NCI-H1417 treated with DMSO at 0.1 percent for 48 hours (cell line): ENCODE measurements at places on chromosomes 2 and 18.

DNA sequence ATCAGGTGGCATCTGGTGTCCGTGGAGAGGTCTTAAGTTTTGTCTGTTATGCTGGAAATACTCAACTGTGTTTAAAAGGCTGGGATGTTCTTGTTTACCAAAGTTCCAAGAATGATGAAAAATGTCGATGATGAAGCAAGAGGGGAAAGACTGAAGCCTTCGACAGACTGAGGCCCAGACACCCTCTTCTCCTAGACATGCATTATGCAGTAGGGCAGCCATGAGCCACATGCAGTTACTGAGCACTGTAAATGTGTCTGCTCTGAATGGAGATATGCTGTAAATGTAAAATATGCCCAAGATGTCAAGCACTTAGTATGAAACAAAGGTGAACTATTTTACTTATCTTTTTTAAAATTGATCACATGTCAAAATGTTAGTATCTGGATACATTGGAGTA lies 163.1 kb downstream of the GALNT14 start:
- DNase-seq, result no peak

- no peak for DNase-seq
Measured at GRCh38 chr2:20573620-20574422, 77.1 kb downstream of the HS1BP3 start.

GRCh38 chr2:151087377-151087776 lies 174.3 kb downstream of the RBM43 start:
- no peak for DNase-seq

DNA sequence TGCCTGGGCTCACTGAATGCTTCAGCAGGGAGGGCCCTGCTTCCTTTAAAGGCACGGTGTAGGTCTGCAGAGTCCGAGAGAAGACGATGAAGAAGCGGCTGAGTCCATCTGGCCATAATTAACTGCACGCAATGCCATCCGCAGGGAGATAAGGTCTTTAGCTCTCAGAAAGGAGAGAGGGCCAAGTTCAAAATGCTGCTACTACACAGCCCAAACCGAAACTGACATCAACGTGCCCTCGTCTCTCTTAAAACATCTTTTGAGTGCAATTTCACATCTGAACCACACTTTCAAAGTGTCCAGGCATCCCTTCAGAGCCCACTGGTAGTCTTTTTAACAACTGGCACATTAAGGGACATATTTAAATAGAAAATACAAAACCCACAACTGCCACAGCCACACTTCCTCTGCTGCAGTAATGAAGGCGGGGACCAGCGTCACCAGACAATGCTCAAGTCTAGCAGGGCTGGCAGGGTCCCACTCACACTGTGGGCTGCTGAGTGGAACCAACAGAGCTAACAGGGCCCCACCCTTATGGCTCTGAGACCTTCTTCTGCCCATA lies 35.8 kb downstream of the ST3GAL5 start:
- no peak for DNase-seq

DNA sequence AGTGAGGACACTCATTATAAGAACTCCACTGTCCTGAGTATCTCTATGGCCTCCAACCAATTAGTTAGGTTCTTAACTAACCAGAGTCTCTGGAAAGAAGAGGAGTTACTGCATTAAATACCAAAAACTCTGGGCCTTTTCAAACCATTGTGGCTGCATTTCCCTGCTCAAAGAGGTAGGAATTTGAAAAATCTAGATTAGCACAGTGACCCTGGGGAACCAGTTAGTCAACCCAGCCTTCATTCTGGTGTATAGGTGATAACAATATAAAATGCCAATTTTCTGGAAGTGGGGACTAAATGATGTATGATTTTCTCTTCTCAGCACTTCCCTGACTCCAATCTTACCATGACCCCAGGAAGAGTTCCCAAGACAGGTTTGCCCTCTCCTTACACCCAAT lies 287.8 kb upstream of the SETBP1 start:
- DNase-seq, result no peak

DNA sequence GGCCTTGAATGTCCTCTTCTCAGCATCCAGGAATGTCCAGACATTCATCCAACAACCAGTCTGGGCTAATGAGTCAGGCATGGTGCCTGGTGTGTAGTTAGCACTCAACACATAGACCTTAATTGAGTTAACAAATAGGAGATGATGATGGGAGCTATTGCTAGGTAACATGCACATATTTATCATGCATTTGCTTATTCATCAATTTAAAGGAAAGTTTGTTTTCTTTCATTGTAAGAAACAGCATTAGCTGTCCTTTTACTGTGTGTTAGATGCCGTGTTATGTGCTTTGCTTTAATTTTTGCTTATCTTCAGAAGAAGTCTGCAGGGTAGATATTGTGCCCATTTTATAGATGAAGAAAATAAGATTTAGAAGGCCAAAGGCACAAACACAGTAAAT lies 43.2 kb downstream of the TSN start:
- no peak for DNase-seq

GRCh38 chr2:218343591-218343990 lies 13.1 kb upstream of the CATIP start:
- DNase-seq, result no peak
